ENCODE measurements at places on chromosomes 12 and 14.

DNA sequence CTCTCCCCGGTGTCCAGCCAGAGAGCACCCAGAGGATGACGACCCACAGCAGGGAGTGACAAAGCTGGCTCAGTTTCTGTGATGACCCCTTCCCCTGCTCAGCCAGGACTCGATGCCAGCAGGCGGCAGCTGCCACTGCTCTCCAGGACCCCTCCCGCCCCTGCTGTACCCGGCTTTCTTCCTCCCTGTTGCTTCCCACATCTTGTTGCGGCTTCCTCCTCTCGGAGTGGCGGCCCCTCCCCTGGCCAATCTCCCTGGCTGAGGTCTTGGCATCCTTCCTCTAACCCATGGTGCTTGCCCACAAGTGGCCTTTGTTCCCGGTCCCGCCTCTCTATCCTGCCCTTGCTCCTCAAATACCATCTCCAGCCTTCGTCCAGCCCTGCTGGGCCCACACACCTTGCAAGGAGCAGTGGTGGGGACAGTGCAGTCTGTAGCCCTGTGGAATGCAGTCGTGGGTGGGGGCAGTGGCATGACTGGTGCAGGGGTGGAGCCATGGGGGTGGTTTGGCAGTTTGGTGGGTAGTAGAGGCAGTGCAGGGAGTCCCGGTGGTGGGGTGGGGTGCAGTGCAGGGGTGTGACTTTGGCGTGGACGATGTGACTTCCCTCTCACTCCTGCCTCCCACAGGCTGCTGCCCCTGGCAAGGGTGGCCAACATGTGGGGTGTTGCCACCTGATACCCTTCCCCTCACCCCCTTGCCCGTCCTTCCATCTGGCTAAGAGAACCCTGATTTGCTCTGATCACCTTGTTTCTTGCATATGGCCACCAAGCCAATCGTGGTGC lies 16.3 kb upstream of the BEGAIN start:
- no peak for DNase-seq

GRCh38 chr12:12840580-12840899 lies 27.4 kb downstream of the DDX47 start:
- DNase-seq: no peak

GRCh38 chr14:68284333-68284732 lies 464.8 kb downstream of the RAD51B start:
- no peak for DNase-seq

- no peak for DNase-seq
Measured at GRCh38 chr12:69684466-69684865, 14.6 kb downstream of the BEST3 start.

DNA sequence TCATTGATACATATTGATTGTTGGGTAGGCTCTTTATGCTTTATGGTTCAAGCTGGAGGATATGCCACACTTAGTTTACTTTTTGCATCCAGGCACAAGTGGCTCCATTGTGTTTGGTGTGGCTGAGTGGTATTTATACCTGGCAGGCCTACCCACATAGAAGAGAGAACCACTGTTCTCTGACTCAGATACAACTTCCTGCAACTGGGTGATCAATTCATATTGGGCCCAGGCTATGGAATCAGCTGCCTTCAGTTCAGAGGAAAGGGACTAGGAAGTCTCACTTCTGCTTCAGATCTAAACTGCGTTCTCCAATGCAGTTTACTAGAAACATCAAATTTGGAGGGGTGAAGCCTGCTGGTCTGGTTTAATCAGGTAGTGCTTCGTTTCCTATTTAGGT lies 49.8 kb upstream of the LRRK2 start:
- DNase-seq: no peak

DNA sequence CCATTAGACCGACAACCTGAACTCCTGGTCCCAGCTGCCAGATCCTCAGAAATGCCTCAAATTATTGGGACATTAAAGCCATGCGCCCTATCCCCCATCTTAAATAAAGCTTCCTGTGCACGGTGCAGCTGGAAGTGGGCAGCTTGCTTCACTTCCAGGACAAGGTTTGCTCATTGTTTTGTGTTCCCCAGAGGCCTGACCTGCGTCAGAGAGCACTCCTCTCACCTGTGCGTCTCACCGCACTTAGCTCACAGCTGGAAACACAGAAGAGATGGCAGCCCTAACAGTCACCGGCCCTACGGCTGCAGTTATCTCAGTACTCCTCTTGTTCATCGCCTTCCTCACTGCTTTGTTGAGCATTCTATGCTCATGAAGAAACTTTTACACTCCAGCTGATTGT lies 135.5 kb downstream of the ANO2 start:
- DNase-seq: no peak

DNA sequence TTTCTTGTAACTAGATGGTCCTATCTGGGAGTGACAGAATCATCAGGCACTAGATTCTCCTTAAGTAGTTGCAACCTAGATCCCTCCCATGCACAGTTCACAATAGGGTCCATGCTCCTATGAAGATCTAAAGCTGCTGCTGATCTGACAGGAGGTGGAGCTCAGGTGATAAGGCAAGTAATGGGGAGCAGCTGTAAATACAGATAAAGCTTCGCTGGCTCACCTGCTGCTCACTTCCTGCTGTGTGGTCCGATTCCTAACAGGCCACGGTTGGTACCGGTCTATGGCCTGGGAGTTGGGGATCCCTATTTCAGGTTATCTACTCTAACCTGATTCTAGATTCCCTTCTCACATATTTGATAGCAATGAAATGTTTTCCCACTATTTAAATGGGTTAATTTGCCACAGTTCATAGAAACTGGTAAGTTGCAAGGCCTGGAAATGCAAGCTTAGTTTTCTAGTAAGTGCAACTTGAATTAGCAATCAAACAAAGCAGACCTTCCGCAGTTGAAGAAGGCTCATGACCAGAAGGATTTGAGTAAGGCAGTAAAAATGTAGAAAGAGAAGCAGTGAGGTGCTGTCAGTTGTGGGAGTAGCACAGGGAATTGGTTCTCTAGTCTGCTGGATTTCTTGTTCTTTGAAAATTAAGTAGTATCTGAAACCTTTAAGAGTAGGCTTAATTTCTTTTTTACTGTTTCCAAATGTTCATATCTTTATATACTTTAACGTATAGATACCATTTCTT lies 332.3 kb downstream of the EGLN3 start:
- DNase-seq: peak; percentile 50

- peak; percentile 74 for DNase-seq
Measured at GRCh38 chr14:80356413-80356812, 145.1 kb upstream of the DIO2 start.

DNA sequence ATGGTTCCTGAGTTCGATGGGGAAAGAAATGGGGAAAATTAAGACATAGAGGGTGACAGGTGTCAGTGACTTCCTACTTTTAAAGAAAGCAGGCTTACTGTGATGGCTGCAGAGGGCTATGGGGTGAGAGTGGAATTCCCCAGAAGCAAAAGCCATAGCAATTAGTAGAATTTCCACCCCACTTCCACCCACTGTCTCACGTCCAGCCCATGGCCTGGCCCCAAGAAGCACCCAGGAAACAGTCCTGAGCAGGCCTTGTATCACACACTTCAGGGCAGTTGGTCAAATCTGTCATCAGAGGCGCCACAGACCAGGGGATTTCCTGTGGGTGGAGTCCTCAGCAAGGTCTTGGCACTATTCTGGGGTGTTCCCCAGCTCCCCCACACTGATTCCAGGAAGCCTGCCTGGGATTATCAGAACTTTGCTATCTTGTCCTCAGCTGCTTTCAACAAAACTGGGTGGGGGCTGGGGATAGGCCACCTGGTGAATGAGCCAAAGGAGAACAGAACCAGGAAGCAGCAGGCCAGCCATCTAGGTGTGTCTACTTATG lies 120.1 kb upstream of the CCND2 start:
- DNase-seq: no peak

DNA sequence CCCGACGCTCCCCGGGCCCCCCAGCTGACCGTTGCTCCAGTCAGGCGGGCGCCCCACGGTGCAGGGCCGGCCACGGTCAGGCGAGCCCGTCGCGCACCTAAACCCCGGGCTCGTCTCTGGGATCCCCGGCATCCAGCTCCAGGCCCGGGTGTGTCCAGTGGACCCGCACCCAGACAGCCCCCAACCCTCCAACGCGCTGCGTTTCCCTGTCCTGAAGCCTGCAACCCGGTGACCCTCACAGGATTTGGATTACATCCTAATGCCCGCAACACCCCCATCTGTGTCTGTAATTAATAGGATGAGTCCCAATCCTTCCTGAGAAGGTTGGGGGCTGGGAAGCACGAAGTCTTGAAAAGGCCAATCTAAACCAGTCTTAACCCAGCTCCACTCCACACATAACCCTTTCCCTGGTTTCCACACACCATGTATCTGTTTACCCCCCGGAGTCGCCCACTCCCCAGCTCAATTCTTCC lies 10.4 kb downstream of the CPNE6 start:
- DNase-seq: no peak

DNA sequence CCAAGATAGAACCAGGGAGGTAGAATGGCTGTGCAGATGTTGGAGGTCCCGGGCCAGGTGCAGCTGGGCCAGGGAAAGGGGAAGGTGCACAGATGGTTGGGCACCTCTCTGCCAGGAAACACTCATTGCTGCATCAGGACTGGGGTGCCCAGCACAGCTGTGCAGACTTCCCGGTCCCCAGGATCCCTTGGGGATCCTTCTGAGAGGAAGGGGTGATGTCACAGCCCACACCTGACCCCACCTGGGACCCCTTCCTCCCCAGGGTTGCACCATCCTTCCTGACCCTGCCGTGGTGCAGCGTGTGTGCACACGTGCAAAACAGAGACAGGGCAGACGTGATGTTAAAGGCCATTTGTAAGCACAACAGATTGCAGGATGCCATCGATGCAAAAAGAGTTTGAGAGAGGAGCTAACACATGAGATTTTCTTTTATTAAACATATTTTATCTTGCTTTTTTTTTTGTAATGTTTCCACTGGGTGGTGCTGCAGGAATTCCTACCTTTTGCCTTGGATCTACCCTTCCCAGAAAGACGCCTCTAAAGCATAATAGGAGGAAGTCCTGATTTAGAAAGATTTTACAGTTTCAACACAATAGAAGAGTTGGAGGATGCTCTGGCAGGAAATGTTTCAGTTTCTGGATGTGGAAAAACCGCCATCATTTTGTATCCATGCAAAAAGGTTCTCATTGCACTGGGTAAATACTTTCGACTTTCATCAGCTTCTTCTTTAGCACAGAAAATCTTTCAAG lies 14.8 kb downstream of the ELK3 start:
- peak; percentile 48 for DNase-seq

GRCh38 chr12:120439646-120440247 lies 1.8 kb downstream of the COX6A1 start:
- DNase-seq: peak; percentile 69

DNA sequence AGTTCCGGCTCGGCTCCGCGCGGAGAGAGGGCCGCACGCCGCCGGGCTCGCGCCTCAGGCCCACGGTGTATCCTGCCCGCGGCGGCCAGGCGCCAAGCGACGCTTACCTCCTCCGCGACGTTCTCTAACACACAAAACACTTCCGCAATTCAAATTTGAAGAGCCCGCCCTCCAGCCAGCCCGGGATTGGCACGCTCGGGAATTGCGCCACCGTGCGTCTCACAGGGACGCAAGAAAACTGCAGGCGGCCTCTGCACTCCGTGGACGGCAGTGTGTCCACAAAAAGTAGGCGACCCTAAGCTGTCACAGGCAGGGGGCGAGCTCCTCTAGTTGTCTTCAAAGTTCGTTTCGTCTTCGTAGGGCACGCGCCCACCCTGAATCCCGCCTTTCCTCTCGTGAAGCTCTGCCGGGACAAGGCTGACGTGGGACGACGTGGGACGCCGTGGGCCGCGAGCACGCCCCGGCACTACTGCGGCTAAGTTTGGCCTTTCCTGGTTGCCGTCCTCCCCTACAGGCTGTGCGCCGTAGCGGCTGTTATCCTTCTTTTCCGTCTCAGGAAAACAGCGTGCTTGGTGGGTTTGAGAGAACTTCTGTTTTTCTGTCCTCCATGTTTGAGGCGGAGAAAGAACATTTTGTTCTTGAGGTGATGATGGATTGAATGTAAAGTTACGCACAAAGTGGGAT lies at the start of gene MIS18BP1:
Gene MIS18BP1, minus strand, starts transcription at position 133 of the 684 bp plus-strand sequence. CDS start 5,916 bp downstream, outside the sequence.
- DNase-seq: peak; percentile 97

- DNase-seq: peak; percentile 59
Measured at GRCh38 chr12:51393676-51394545, 2.7 kb upstream of the GALNT6 start.

- no peak for DNase-seq
Measured at GRCh38 chr14:99892406-99892805, 99.2 kb downstream of the EML1 start.

DNA sequence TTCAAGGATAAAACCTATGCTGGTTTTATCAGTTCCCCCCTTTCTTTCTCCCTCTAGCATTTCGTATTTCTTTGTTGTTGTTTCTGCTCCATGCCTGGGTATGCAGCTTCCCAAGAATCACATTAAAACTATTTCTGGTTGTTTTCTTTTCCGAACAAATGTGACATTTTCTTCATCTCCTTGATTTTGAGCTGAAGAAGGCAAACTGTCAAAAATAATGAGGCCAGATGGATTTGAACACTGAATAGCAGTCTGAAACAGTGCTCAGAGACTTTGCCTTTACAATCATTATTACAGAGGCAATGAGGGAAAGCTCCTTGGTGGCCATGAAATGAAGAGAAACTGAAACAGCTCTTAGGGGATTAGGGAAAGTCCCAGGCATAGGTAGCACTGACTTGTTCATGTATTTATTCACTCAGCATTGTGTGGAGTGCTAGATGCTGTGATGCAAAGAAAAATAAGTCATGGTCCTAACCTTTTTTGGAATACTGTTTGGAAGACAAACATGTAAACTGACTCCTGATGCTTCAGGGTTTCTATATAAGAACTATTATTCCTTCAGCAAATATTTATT lies 319.5 kb downstream of the FUT8 start:
- peak; percentile 11 for DNase-seq

Measured in choroid plexus epithelial cell (primary cell).